Forelimb muscle (tissue), 1 donor: ENCODE measurements at places on chromosomes 1 and 21.

- no peak for DNase-seq
These were observed 12.3 kb upstream of the IFNLR1 start for GRCh38 chr1:24199291-24199900.

DNA sequence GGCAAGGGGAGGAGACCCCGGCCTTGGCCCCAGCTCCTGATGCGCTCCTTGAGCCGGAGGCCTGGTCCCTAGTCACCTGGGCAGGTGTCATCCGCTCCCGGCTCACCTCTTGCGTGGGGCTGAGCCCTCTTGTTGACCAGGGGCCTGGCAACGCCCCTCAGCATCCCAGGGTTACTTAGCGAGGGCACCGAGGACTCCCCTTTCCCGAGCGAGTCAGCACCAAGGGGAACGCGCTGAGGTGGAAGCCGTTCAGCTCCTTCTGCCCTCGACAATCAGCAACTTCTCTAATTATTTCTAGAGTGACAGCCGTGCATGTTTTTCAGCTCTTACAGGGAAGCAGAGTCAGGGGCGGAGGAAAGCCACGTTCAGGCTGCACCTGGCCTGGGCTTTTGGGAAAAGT lies 522 bp downstream of the SLC45A1 start:
- DNase-seq: no peak

DNA sequence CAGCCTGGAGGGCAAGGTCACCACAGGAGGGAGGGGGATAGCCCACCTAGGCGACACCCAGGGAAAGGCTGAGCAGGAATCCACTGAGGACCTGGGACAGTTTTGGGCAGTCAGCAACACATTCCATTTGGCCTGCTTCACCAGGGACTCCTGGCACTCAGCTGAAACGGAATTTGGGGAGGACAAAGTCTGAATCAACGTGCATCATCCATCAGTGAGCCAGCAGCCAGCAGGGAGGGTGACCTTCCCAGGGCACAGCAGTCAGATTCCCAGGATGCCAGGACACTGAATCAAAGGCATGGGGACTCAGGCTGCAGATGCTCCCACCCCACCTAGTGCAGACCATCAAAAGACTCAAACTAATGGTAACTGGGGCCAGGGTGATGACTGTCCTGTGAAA lies 4.6 kb downstream of the SH3BP5L start:
- no peak for DNase-seq

- no peak for DNase-seq
These were observed 90.7 kb upstream of the VAMP3 start for GRCh38 chr1:7680207-7680954.

GRCh38 chr1:206691604-206692003 lies 6.9 kb downstream of the MAPKAPK2 start:
- DNase-seq: no peak

DNA sequence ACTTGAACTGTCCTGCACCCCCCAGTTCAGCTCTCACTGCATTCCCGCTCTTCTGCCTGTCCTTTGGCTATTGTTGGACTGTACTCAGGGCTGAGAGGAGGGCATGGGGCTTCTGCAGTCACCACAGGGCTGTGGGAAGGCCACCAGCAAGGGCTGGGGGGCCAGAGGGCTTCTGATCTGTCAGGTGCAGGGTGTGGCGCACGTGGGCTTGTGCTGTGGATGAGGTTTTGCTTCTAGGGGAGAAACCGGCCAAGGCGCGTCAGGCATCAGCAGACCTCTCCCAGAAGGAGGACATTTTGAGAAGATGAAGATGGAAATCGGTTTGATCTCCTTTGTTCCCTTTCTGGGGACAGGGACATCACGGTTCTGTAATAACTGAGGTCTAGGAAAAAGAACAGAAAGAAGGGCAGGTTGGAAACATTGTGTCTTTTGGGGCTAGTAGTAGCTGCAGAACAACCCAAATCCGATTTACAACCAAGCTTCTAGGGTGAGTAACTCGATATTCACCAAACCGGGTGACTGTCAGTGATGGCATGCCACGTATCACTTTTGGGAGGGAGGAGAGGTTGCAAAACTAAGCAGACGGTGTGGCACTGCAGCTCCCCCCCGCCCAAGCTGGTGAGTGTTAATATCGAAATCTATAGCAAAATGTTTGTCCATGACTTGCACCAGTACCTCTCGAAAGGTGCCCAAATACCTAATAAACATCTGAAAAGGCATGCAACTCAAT lies 40.9 kb downstream of the AGPAT3 start:
- DNase-seq: no peak

GRCh38 chr1:221241592-221241991 lies 362.3 kb downstream of the HLX start:
- no peak for DNase-seq

GRCh38 chr1:41340655-41341364 lies 20.4 kb upstream of the FOXO6 start:
- no peak for DNase-seq

DNA sequence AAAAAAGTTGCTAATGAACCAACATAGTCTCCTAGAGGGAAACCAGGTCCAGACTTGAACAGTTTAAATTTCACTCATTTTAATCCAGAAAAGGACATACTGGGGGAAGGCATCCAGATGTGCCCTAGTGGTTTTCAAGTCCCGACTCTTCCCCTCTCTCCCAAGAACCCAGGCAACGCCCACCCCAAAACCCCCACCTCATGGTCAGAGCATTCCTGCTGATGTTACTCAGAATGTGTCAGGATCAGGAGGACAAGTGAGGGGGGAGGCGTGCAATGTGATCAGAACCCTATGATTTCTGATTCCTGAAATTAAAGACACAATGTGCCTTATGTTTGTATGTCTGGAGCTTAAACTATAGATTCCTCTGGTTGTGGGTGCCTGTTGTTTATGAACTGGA lies 1.6 kb upstream of the CTSK start:
- no peak for DNase-seq

GRCh38 chr1:47853059-47853458 lies 144.1 kb downstream of the TRABD2B start:
- DNase-seq: no peak

DNA sequence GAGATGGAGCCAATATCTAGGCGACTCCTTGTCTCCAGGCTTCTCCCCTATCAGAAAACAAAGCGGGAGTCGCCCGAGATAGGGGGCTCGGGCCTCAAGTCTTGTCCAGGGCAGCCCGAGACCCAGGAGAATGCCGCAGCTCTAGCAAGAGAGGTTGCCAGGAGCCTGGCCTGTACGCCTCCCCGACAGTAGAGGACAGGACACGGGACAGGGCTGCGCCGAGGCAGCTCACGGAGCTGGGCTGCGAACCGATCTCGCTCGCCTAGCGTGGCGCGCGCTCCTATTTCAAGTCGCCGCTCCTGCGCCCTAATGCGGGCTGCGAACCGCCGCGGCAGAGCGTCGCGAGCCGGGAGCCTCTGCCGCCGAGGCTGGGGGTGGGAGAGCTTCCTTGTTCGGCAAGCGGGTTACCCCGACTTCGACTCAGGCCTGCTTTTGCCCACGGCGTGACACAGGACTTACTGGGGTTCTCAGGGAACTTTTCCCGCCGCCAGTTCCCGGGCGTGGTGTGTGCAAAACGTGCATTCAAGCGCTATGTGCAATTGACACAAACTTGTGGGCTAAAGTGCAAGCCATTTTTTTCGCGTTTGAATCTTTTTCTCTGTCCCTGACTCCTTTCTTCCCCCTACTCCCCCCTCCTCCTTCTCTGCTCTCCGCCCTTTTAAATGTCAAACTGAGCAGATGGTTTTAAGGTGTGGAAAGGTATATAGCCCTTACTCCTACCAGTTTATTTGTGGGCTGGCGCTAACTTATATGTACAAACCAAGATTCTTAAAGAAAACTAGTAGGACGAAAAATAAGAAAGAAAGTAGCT lies 2.4 kb upstream of the PROX1 start:
- no peak for DNase-seq

DNA sequence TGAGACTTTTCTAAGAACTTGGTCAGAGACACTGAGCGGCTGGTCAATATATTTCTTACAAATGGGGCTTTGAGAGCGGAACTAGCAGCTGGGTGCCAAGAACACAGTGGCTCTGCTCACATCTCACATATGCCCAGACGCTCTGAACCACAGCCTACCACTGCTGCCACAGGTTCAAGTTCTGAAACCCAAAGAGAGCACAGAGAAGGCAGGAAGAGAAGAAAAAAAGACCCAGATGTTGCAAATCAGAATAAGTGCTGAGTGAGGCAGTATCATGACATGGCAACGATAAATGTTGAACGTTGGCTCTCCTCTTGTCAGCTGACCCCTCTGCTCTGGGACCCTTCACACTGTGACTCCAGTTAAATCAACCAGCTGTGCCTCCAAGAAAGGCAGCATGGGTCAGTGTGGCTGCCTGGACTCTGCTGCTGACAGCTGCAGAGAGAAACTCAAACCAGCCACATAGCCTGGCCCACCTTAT lies 26.4 kb downstream of the HIVEP3 start:
- no peak for DNase-seq

DNA sequence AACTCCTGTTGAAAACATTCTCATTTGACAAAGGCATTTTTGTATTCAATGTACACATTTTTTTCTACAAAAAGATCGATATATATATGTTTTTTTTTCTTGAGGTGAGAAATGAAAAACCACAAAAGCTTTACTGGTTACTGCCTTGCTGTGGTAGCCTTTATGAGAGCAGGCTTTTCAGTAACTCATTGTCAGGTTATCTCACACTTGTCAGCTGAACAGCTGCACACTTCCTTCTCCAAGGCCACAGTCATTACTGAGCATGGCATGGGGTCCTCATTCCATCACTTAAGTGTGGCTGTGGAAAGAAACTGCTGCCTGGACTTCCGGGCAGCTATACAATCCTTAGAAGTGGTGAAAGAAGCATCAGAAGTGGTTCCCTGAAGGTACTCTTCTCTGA lies 169.3 kb upstream of the ZP4 start:
- DNase-seq: no peak
